ENCODE measurements at places on chromosomes 2 and 18. TPM values are rescaled to one million over a fixed set of nuclear protein-coding genes. Genes with fewer than 3 reads are reported as not detected.

The SATB2 gene
- total RNA-seq, result 0.65 TPM

The ANTXR1 gene
- total RNA-seq, result 1.1 TPM

The ZAP70 gene
- total RNA-seq, result under 0.01 TPM

The SLC23A3 gene
- total RNA-seq, result 0.81 TPM

The ANKRD23 gene
- total RNA-seq, result 1.4 TPM

The SULT1C2 gene
- total RNA-seq, result not detected

The KCNE4 gene
- total RNA-seq, result 0.65 TPM

The BOLA3 gene
- 17.4 TPM for total RNA-seq

The TUBB8B gene
- not detected for total RNA-seq

The CLEC4F gene
- 0.13 TPM for total RNA-seq

The MC5R gene
- not detected for total RNA-seq

The TUBA3D gene
- not detected for total RNA-seq

The CEP192 gene
- total RNA-seq, result 37.9 TPM

The FSIP2 gene
- 0.44 TPM for total RNA-seq

The CKAP2L gene
- 4.5 TPM for total RNA-seq

The SNED1 gene
- total RNA-seq, result 19.8 TPM

The CXCR1 gene
- total RNA-seq, result not detected

The CCDC85A gene
- 20.9 TPM for total RNA-seq

The SP3 gene
- 57.1 TPM for total RNA-seq

The SPOPL gene
- total RNA-seq, result 15.9 TPM

The PNKD gene
- total RNA-seq, result 36.1 TPM

The RTN4 gene
- 122 TPM for total RNA-seq

The DOK6 gene
- under 0.01 TPM for total RNA-seq

The PRSS56 gene
- not detected for total RNA-seq

All from bladder microvascular endothelial cell (primary cell).